NCI-H2081 treated with DMSO at 0.1 percent for 48 hours (cell line): ENCODE measurements at places on chromosomes 6 and 20.

- DNase-seq, result no peak
These were observed 96.6 kb upstream of the MAN1A1 start for GRCh38 chr6:119446115-119446554.

DNA sequence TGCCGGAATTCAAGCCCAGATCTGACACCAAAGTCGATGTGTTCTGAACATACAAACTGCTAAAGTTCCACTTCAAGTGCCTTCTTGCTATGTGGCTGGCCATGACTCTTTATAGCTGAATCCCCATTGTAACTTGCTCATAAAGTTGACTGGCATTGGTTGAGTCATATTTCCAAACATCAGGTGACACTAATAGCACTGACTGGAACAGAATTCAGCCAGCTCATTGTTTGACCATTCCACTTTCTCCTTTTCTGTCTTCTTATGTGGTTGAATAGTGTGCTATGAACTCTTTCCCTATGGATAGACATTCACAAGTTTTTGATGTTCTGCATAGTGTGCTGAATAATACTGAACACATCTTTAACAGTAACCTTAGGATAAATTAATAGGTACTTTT, 266.2 kb upstream of the ZFP64 start:
- DNase-seq, result no peak

GRCh38 chr6:23704479-23705052, 421.4 kb upstream of the NRSN1 start:
- DNase-seq, result no peak

DNA sequence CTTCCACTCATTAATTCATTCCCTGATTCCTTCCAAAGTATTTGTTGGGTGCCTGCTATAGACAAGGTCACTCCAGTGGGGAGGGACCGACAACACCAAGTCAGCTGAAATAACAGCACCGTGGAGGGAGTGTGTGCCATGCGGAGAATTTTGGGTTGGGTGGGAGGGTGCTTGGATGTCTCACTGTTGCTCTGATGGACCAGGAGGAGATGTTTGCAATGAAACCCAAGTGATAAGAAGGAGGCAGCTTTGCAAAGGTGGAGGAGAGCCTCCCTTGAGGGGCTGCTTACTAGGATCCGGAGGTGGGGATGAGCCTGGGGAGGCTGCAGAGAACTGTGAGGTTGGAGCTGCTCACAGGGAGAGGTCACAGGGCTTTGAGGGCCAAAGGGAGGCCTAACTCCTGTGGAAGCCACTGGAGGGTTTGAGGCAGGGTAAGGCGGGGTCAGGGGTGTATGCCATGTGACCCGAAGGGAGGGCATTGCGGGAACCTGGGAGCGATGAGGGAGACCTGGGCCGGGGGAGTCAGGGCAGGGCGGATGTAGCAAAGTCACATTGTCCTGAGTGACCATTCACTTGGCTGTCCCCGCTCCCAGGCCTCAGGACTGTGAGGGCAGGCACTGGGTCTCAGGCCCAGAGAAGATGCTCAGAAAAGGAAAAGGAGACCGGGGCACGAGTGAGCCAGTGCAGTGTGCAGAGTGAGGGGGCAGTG, 124.5 kb downstream of the PHACTR3 start:
- DNase-seq, result no peak

DNA sequence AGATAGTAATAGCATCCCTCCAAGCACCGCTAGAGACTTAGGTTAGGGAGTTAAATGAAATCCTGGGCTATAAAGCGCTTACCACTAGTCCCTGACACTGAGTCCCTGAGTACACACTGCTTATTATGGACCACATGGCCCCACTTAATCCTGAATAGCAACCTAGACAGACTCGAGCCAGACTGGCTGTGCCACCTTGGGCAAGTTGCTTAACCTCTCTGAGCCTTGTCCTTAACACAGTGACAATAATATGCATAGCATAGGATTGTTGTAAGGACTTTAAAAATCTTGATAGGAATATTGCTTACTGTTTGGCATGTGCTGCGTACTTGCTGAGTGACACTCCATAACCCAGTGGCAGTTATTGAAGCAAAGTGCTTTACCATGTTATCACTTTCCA, 125.6 kb upstream of the SASH1 start:
- no peak for DNase-seq

DNA sequence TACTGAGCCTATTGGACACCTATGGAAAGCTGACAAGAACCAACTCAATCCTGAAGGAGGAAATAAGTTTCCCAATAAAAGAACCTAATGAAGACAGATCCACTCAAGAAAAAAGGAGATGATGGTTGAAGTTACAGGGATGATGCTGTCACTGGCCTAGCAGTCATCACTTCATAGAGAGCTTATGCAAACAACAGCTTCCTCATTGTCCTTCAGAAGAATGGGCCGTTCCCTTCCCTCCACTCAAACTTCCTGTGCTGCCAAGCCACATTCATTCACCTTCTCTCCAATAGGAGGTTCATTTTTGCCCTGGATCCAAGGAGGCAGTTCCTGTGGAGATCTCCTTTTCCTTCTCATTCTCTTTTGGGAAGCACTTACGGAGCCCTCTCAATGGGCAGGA, 13.8 kb upstream of the PM20D2 start:
- DNase-seq, result no peak

DNA sequence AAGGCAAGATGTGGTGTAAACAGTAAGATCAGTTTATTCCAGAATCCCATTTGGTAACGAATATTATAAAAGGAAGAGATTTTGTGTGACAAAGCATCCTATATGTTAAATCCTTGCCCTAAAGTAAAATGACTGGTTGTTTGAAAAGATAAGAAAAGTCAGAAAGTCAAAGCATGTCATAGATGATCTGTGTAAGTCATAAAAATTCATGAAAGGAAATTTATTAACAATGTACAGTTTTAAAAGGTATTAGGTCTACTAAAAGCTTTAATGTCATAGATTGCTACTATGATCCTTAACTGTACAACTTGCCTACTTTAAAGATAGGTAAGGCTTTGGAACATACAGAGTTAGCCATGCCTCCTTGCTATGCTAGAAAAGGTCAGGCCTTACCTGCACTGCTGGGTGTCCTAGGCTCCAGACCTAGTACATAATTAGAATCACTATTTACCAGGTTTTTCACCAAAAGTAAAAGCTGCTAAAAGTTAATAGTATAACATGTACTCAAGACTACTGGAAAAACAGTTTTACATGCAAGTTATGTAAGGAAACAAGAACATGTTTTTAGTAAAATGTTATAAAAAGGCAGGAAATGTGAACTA, 1090.1 kb upstream of the ADGRB3 start:
- no peak for DNase-seq

- no peak for DNase-seq
These were observed 201.2 kb downstream of the FOXA2 start for GRCh38 chr20:22383156-22383555.

- no peak for DNase-seq
These were observed 176.3 kb downstream of the ADGRG6 start for GRCh38 chr6:142478117-142478516.

- no peak for DNase-seq
These were observed 152.4 kb upstream of the THBS2 start for GRCh38 chr6:169406034-169406433.

GRCh38 chr6:128491610-128492206, 28.7 kb downstream of the PTPRK start:
- no peak for DNase-seq

GRCh38 chr6:114033606-114034005, 62.7 kb upstream of the HDAC2 start:
- DNase-seq, result no peak

- DNase-seq, result no peak
These were observed 49.5 kb downstream of the TFAP2D start for GRCh38 chr6:50762798-50763197.

- DNase-seq, result no peak
These were observed 437.0 kb downstream of the BTBD3 start for GRCh38 chr20:12354725-12355124.

DNA sequence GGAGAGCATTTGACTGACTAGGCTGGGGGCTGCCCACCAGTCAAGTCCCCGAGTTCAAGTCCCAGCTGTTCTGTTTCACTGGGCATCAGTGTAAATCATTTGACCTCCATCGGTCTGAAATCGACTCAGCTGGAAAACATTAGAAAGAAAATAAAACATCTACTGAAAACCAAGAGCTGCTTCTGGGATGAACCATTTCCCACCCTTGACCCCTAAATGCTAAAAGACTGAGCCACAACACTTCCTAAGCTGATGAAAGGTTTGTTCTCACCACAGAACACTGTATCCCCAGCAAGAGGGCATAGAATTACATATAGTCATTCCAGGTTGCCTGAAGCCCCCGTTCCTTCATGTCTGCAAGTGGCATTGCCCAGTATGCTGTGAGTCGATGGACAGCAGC, 237.0 kb upstream of the TAB2 start:
- no peak for DNase-seq

DNA sequence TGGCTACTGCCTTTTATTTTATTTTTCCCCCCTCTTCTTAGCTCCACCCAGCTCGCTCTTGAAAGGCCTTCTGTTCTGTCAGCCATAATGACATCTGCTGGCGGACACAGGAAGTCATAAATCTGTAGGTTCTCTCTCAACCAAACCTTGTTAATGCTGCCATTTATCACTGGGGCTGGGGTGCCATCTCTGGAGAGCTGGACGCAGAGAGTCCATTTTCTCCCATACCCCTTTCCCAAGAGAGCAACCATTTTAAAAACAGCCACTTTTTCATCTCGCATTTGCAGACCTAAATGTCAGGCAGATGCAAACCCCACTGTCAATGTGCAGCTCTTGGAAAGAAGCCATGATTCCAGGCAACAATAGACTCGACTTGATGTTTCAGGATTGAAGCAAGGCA, 13.0 kb upstream of the TSHZ2 start:
- peak; percentile 66 for DNase-seq

GRCh38 chr6:150928882-150929281, 63.4 kb downstream of the MTHFD1L start:
- no peak for DNase-seq

DNA sequence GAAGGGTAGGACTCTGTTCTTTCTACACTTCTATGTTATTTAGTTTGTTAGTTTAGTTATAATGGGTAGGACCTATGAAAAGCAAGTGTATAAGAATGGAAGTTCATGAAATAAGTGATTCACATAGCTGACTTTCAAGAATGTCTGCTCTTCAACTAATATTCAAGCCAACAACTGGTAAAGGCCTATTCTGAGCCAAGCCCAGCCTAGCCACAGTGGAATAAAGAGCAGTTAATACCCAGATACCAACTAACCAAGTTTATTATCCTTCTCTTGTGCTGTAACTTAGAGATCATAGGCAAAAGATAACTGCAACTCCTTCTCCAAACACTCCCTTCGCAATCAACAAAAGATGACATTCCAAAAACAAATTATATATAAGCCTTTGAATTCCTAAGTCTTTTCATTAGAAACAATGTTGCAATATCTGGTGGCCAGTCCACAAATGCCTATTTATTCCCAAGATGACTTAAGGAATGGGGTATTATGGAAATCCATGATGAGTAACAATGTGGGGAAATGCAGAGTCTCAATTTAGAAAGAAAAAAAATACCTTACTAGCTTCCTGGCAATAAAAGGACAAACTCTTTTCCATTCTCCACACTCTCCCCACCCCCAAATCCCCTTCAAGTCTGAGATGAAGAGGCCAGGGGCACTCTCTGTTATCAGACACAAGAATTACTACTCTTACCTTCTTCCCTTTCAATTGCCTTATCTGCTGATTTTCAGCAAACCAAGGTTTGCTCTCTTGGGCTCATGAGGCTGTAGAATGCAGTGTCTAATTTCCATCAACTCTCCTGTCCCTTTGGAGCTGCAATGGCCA, 27.4 kb downstream of the BTBD9 start:
- DNase-seq, result no peak

- no peak for DNase-seq
These were observed 66.9 kb downstream of the IGF2R start for GRCh38 chr6:160035693-160036330.

DNA sequence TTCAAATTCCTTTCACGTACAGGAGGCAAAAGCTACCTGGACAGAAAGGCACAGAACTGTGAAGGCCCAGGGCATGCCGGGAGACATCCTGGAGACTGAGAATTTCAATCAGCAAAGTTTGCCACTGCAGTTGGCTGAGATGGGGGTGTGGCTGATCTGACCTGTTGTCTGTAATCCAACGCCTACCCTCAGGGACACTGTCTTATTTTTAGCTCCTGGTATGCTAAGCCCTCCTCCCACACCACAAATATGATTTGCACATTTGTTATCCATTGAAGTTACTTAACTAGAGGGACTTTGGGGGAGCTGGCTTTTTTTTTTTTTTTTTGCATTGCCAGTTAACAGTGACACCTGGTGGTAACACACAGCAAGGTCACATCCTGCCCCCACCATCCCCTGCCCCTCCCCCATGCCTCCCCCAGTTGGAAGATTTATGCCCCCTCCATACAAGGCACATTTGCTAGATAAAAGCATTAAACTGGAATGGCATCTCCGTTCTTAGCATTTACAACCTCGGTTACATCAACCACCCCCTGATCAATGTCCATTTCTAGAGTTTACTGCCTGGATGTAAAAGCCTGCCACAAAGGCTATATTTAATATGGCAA, 40.4 kb downstream of the TTI1 start:
- DNase-seq, result no peak

- no peak for DNase-seq
These were observed 136.1 kb downstream of the TAF4 start for GRCh38 chr20:61929561-61929960.

DNA sequence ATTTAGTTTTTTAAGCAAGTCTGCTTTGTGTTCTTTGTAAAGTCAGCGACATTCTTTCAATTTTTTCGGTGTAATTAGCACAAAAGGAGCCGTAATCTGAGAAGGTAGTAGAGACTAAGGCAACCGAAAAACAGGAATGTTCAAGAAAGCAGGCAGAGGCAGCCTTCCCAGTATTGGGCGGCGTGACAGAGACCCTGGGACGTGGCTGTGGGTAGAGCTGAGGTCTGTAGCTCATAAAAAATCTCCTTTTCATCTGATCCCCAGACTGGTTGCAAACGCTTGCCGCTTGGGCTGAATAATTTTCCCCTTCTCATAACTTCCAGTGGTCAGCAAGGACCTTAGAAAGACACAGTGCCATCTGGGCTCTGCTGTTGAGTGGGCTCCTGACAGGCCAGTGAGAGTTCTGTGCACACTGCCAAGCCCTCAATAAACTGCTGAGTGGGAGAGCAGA, 30.8 kb downstream of the GNAS start:
- DNase-seq, result no peak

DNA sequence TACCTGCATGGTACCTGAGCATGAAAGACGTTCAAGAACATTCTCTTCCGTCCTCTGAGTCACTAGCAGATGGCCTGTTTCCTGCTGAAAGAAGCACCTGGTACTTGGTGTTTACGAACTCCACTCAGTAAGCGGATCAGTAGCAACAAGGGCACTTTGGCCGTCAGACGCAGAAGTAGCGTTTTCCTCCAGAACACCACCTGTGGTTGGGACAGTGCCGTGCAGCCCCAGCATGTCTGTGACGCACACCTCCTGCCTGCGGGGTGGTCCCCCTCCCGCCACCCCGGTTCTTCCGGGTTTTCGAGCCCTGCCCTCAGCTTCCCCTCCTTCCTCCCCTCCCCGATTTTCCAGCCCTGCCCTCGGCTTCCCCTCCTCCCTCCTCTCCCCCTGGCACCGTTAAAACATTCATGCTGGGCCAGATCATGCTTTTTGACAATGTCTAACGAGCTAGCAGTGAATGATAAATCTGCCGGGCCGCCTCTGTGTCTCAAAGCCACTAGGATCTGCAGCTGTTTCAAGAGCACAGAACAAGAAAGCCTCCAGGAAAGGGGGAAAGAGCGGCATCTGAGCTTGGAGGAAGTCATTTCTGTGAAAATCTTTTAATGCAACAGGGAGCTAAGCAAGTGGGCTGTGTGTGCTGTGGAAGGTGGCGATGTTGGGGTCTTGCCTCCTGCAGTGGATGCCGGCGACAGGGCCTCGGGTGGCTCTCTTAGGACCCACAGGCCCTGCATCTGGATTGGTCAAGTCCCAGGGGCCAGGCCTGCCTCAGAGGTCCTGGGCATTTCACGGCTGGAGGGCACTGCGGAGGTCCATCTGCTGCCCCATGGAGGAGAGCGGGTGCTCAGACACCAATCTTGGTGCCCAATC, 207.9 kb downstream of the ERMARD start:
- DNase-seq, result no peak
